ENCODE measurements at places on chromosomes 1 and 21. TPM values are rescaled to one million over a fixed set of nuclear protein-coding genes. Genes with fewer than 3 reads are reported as not detected.

KRTAP11-1 gene
- total RNA-seq = not detected

GRCh38 chr1:106439475-106439874 is 617.0 kb upstream of the PRMT6 start:
- DNase-seq = peak; percentile 23

S100A3 gene
- 85.7 TPM for total RNA-seq

MPL gene
- total RNA-seq = not detected

RIPPLY3 gene
- total RNA-seq = not detected

Measured in MCF 10A (cell line).